NCI-H345 (cell line): ENCODE measurements at places on chromosomes 1 and 21.
A peak's percentile ranks its signal among the peaks of the same experiment; 100 is the strongest.

- no peak for DNase-seq
Measured at GRCh38 chr21:40540216-40540615, 306.7 kb downstream of the DSCAM start.

DNA sequence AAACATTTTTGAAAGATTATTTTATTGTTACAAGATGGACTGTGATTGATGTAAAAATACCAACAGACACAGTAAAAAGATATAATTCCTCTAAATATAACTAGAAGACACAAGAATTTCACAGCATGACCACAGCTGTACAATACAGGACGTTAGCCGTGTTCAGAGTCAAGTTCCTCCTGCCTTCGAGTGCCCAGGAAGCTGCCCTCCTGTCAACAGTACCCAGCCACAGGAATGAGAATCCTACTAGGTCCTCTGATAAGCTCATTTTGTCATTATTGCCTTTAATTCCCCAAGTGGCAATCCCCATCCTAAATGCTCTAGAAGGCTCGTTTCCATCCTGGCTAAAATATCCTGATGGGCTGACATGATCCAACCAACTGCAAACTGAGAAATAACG is 16.4 kb upstream of the CAPN2 start:
- DNase-seq, result no peak

- DNase-seq, result no peak
Measured at GRCh38 chr1:209642816-209643215, 9.4 kb downstream of the LAMB3 start.

- DNase-seq, result peak; percentile 76
Measured at GRCh38 chr1:230277201-230278025, 148.7 kb downstream of the PGBD5 start.

DNA sequence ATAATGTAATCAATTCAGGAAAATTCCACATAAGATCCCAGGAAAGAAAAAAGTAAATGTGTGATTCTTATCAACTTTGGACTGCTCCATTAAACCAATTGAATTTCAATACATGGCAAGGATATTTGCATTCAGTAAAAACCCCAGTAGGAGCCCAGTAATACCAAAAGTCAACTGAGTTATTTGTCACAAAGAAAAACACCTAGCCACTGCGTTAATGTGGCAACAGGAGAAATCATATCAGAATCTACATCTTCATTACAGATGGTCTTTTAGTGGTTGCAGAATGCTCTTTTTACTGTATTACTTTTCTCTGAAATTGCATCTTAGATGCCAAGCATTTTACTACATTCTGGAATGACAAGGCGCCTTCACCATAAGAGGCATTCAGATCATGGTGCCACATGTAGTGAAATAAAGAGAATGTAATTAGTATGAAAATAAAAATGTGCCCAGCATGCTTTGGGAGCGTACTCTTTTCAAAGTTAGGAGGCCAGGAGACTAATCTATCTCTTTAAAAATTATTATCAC is 180.7 kb downstream of the PATJ start:
- no peak for DNase-seq

- DNase-seq, result no peak
Measured at GRCh38 chr1:67769633-67770256, 63.5 kb downstream of the GNG12 start.

GRCh38 chr1:16152481-16153087 is 3.3 kb downstream of the EPHA2 start:
- no peak for DNase-seq

DNA sequence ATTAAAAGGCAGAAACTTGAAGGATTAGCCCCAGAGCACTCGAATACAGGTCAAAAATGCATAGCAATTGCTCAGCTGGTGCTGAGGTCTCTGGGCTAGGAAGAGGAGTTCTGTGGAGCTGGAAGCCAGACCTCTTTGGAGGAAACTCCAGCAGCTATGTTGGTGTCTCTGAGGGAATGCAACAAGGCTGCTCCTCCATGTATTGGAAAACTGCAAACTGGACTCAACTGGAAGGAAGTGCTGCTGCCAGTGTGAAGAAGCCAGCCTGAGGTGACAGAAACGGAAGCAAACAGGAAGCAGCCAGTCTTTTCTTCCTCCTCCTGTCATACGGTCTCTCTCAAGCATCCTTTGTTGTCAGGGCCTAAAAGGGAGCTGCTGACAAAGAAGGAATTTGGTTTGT is 233.4 kb upstream of the FGGY start:
- no peak for DNase-seq

- no peak for DNase-seq
Measured at GRCh38 chr1:230715510-230715909, 1.6 kb upstream of the AGT start.

DNA sequence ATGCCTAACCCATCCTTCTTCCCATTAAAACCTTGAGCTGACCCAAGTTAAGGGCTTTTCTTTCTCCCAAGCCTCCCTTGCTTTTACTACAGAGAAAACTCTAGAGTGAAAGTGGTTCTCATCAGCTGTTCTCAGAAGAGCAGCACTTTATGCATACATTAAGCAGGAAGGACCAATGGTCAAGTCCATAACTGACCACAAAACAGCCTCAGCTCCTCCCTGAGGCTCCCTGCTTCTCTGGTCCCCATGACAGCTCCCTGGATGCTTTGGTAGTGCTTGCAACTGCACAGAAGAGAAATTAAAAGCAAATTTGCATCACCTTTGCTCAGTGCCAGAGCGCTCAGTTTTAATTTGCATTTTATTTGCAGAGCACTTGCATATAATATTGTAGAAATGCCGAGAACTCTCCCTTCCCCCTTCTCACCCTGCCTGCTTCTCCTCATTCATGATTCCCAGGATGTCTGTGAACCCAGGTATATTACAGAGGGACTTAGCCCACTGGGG is 56.1 kb downstream of the LMX1A start:
- DNase-seq, result no peak

DNA sequence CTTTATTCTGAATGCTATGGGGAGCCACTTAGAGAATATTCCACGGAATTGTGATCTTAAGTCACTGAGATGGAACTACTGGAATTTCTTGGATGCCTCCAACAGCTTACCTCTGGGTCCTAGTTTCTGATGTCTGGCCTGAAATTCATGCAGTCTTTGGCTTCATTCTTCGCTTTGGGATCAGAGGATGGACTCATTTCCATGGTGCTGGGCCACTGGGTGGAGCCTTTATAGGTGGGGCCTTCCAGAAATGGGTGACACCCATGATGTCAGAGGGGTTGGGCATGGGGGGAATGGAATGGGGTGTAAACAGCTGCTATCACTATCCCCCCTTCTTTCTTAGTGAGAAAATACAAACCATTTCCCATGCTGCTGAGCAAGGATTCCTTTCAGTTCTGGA is 73.7 kb upstream of the FGGY start:
- no peak for DNase-seq

DNA sequence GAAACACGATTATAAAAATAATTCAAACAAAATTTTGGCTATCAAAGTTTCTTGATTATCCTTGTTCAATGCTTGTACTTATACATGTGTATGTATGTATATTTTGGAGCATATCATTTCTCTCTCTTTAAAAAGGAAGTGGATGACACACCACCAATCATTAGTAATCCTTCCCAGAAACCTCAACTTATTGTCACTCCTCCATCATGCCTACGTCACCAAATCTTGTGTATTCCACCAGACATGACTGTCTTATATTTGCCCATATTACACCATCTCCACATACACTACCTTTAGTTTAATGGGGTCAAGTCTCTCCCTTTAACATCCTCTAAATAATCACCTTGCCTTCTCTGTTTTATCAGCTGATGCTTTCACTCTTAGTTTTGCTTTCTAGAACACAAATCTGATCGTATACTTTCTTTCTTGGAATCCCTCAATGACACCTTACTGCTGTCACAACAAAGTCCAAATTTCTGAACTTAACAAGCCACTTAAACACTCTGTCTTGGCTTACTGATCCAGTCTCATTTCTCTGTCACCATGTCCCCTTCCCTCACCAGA is 124.0 kb downstream of the BRINP3 start:
- DNase-seq, result no peak

DNA sequence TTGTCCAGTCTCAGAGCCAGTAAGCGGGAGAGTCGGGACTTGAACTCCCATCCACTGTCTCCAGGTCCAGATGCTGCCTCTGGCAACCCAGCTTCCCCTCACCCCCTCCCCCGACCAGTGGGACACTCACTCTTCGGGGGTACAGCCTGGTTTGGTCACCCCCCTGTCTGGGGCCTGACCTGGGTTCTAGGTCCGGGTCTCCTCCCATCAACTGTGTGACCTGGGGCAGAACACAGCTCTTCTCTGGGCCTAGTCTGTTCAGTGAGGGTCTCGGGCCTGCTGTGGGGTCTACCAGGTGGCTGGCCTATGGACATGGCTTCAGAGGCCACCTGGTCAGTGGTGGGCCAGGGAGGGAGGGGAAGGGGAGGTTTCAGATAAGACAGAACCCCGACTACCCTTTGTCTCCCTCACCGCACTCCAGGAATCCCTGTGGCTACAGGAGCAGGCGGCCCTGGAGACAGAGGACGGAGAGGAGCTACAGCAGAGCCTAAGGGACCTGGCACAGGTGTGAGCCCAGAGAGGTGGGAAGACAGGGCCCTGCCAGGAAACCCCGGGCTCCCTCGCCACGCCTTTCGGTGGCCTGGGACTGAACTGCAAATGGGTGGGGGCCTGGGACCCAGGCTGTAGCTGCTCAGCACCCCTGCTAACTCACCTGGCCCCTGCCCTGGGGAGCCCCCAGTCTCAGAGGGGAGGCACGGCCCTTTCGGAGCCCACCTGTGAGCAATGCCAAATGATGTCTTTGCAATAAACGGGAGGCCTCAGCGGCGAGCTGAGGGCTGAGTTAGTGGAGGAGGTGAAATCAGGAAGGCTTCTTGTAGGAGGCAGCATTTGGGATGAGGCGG is 4.1 kb upstream of the NBPF3 start:
- DNase-seq, result no peak

DNA sequence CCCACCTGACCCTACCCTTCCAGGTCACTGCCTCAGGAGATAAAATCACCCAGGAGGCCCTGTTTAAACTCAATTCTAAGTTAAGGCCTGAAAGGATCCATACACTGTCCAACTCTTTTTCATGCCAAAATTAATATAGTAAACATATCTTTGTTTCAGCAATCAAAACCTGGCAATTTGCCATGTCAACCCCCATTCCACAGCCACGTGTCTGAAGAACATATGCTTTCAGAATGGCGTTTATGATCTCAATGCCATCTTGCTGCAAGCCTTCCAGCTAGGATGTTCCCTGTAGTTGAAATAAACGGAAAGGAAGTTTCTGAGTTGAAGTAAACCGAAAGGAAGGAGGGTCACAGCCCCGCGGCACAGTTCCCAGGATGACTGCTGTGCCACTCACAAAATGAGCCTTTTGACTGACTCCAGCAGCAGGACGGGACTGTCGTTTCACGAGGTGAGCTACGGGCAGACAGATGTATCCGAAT is 472.0 kb downstream of the SMYD3 start:
- no peak for DNase-seq

- no peak for DNase-seq
Measured at GRCh38 chr1:221576268-221576667, 165.6 kb downstream of the DUSP10 start.

DNA sequence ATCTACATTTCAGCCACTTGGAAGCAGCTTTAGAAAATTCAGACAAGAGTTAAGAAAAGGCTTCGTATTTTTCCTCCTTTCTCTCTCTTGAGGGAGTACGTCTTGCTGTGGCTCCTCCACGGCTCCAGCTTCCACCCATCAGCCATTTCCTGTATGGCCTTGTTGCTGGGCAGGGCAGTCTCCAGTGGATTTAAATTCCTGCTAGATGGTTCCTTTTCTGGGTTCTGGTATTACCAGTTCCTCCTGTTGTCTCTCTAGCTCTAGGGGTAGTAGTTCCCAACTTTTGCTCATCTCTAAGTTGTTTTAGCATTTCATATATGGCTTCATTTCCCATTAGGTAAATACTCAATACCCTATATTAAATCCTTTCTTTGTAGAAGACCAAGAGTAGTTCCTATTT is 1098.3 kb downstream of the ADGRL2 start:
- no peak for DNase-seq

- DNase-seq, result no peak
Measured at GRCh38 chr1:90534116-90534515, 183.0 kb downstream of the BARHL2 start.

DNA sequence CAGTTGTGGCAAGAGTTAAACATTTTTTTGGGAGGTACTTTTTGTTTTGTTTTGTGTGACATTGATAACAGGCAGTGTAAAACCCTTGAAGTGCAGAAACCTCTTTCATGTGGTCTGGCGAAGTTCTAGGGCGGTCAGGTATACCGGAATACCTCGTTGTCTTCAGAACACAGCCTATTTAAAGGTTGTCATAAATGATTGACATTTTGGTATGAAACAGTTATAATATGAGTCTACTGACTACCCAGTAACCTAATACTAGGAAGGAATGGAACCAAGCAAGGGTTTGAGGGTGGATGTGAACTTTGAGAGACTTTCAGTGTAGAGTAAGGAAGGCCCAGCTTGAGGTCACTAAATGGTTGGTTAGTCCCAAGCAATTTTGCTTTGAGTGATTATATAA is 40.5 kb downstream of the PATJ start:
- no peak for DNase-seq

DNA sequence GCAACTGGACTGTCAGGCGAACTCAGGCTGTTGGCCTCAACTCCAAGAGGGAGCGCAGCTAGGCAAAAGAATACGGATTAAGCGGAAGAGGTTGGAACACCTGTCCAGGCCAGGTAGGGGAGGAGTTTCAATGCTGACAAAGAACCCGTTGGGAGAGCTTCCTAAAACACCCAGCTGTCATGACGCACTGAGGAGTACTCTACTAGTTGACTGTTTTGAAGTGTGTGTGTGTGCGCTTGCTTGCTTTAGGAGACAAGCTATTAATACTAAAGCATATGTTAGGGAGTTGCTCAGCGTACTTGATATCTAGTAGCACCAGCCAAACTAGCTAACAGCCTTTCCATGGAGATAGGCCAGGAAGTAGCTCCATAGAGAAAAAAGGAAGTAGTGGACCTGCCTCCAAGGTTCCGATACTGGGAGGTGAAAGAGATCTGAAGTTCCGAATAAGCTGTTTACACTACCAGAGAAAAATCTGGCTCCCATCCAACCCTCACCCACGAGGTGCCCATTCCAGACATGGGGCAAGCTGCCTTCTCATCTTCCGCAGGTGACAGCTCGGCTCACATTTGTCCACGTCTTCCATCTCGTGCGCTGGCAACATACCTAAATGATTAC is 974 bp upstream of the FNBP1L start:
- peak; percentile 83 for DNase-seq

GRCh38 chr1:167839009-167839408 is 74.9 kb downstream of the ADCY10 start:
- DNase-seq, result no peak

DNA sequence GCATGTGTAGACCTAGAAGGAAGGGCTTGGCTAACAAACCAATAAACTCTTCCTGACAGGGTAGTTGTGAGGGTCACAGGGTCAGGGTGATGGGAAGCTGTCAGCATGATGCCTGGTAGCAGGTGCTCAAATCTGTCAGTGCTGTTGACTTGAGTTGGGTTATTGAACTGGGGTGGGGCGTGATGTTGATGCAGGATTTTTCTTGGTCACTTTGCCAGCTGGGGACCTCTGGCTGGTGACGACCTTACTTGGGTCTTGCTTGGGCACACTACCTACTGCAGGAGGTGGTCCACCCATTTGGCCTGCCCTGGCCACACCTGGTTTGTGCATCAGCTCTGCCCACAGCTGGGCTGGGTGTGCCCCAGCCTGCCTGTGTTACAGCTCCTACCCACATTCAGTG is 624.4 kb downstream of the PTPRU start:
- DNase-seq, result no peak

- no peak for DNase-seq
Measured at GRCh38 chr1:239922778-239923522, 168.7 kb upstream of the FMN2 start.
